Pulmonary artery endothelial cell (primary cell): ENCODE measurements at places on chromosomes 6 and 20. TPM values are rescaled to one million over a fixed set of nuclear protein-coding genes. Genes with fewer than 3 reads are reported as not detected.

The BPIFA2 gene
- not detected in 2 replicates for total RNA-seq

The MMS22L gene
- total RNA-seq = 15.7 and 26.8 TPM in 2 replicates

- no peak for DNase-seq
These were observed 32.2 kb downstream of the KCNB1 start for GRCh38 chr20:49450281-49450721.

The PDE7B gene
- 42.5 and 48.0 TPM in 2 replicates for total RNA-seq

GRCh38 chr6:6912817-6913744 is 194.7 kb upstream of the RREB1 start:
- no peak for DNase-seq

DNA sequence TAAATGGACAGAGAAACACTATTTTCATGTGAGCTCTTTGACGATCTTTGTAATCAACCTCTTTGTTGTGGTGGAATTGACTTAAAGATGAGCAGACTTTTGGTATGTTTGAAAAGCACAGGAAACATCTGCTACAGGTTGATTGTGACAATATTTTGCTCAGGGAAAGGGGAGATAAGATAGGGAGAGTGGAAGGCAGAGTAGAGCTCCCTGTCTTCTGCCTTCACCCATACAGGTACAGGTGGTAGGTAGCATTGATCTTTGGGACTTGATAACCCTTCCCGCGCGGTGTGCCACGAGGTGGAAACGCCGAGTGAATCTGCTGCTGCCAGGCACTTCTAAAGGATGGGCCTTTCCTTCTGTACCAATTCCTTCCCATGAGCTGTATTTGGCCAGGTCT is 183.6 kb downstream of the UTRN start:
- no peak for DNase-seq

The SAMD3 gene
- total RNA-seq = not detected in 2 replicates

The ALDH5A1 gene
- 0.33 and 0.53 TPM in 2 replicates for total RNA-seq

GRCh38 chr20:19966840-19967239 is 50.3 kb upstream of the NAA20 start:
- DNase-seq = no peak

DNA sequence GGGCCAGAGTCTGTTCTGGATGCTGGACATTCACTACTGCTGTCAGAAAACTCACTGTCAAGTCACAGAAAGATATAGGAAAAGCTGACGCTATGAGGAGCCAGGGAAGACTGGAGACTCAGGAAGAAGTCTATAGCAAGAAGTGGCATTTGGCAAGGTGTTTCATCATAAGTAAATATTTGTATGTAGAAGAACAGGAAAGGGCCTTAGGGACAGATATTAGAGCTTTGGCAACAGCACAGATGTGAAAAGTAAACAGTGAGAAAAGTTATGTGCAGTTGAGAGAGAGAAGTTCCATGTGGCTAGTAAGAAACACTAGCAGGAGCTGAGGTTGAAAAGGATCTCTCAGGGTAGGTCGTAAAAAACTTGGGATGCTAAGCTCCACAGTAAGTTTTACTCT is 868.9 kb downstream of the PHF3 start:
- DNase-seq = no peak

The KIF13A gene
- total RNA-seq = 71.7 and 88.5 TPM in 2 replicates

GRCh38 chr6:138250513-138251247 is 32.4 kb upstream of the PBOV1 start:
- DNase-seq = peak; percentile 84

The MROH8 gene
- total RNA-seq = 0.28 and 0.86 TPM in 2 replicates

GRCh38 chr6:157980288-157981131 is 1.2 kb upstream of the SYNJ2 start:
- no peak for DNase-seq

GRCh38 chr6:5695260-5696245 is 311.2 kb downstream of the NRN1 start:
- no peak for DNase-seq

GRCh38 chr6:106469882-106470281 is 109.4 kb downstream of the CRYBG1 start:
- DNase-seq = no peak

The HLA-DQA1 gene
- not detected in 2 replicates for total RNA-seq

- DNase-seq = no peak
These were observed 183.0 kb upstream of the QKI start for GRCh38 chr6:163231356-163232014.

DNA sequence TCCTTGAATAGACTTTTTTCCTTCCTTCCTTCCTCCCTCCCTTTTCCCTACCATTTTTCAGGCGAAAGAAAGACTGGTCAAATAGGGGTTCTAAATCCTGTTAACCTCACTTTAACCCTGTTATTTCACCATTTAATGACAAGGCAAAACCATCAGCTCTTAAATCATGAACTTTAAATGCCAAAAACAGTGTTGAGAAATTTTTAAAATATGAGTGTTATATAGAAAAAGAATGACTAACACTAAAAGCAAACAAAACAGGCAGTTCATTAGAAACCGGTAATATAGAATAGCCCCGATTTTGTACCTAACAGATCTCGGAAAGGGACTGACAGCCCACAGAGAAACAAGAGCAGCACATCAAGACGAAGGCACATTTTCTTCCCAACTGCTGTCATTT is 57.4 kb upstream of the CEP85L start:
- no peak for DNase-seq

DNA sequence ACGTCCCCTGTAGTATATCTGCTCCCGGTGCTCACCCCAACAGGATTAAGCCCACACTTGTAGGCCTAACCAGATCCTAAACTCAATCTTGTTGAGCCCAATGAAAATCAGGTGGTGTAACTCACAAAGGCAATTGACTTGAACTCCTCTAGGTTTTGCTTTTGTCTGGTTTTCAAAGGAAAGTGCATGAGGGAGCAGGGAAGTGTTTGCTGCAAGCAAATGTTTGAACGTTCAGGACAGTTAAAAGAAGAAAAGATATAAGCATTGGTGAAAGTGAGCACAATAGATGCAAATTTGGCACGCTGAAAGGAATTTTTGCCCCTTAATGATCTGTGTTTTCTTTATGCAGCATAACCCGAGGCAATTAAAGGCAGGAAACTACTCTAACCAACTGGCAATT is 212.6 kb downstream of the PLCB1 start:
- DNase-seq = no peak

DNA sequence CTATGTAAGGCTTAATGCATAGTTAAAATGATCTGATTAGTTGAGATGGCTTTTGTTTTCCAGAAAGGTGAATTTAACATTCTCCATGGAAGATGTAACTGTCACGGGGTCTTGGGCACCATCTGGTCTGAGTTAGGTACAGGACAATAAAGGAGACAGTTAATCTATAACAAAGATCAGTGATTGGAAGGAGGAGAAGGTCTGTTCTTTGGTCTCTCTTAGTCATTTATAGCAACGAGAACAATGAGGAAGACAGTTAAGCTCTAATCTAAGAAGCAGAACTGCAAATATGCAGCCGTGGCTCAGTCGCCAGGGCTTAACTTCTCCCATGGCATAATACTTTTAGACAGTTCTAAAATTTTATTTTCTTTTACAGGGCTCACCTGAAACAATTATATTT is 405.5 kb upstream of the SULF2 start:
- DNase-seq = no peak

The DDX43 gene
- 0.14 and 0.33 TPM in 2 replicates for total RNA-seq

The BMP5 gene
- total RNA-seq = 0.11 TPM in 1 of 2 replicates, not detected in the other

- DNase-seq = no peak
These were observed 34.5 kb downstream of the BMP7 start for GRCh38 chr20:57231951-57232428.

- DNase-seq = no peak
These were observed 40.8 kb downstream of the KCNK17 start for GRCh38 chr6:39273406-39273821.

The ARFRP1 gene
- 37.7 and 49.0 TPM in 2 replicates for total RNA-seq

The GNAS-AS1 gene
- total RNA-seq = 0.07 and 0.11 TPM in 2 replicates

DNA sequence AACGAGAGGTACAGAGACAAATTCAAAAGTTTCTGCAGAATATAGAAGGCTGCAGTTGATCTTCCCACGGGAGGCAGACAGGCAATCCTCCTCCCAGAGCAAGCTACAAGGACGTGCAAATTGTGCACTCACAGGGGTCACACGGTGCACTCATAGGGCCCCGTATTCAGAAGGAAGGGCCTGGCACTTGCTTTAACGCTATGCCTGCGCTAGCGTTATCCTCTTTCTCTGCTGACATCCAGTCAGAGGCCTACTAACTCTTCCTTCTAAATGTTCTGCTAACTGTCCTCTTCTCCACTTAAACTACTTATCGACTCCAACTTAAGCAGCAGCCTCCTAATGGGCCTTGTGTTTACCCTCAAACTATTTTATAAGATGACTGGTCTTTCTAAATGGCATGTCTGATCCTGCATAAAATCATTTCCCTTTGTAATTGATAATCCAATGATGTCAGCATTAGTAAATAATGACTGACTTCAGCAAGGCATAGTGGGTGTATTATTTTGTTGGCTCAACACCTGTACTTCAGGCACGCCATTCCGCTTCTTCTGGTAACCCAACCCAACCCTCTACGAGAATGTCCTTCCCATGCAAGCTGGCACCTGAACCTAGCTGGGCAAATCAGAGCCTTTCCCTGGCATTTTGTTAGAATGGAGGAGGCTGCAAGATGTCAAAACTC is 2.2 kb downstream of the IFNGR1 start:
- DNase-seq = no peak

The MYL9 gene
- 1.3 and 2.0 TPM in 2 replicates for total RNA-seq

The TMEM74B gene
- 0.07 TPM in 1 of 2 replicates, not detected in the other for total RNA-seq

- DNase-seq = no peak
These were observed 377.6 kb upstream of the CITED2 start for GRCh38 chr6:139752086-139752485.

The ZMYND8 gene
- 19.9 and 21.6 TPM in 2 replicates for total RNA-seq

The POU5F1 gene
- total RNA-seq = 0.56 and 1.6 TPM in 2 replicates

The PPP1R16B gene
- 118 and 144 TPM in 2 replicates for total RNA-seq

DNA sequence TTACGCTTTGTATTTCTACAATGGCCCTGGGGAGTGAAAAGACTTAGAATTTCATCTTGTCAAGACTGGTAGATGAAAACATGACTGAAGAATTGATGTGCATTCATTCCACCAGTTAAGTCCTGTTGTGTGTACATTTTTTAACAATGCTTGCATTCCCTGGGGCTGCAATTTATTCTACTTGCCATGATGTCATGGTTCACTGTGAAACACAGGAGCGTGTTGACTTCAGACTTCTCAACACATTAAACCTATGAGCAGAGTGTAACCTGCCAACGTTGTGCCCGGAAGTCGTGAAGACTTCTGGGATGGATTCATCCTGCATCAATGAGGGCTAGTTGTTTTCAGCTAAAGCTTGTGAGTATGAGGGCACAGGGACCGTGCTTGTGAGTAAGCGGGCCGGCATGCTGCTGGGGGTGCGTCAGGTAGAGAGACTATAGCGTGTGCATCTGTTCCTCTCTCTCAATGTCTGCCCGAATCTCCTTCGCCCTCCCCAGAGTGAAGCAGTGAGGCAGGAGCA is 26.3 kb upstream of the RIMS4 start:
- no peak for DNase-seq

DNA sequence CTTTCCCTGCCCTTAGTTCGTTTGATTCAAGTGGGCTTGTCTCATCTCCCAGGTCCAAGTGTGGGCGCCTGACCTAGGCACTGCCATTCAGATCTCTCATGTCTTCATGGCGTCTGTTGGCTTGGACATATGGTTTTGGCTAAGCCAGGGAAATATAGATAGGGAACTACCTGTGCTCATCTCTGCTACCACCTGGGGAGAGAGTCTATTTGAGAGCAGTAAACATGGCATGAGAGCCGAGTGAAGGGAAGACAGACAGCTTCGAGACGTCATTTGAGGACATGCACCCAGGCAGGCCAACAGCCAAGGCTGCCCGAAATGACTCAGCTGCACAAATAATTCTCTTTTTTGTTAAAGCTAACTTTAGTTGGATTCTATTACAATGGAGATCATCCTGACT is 370.7 kb upstream of the AGPAT4 start:
- DNase-seq = no peak

The MRAP2 gene
- 4.4 and 13.3 TPM in 2 replicates for total RNA-seq

The RRBP1 gene
- total RNA-seq = 102 and 132 TPM in 2 replicates

The DLK2 gene
- total RNA-seq = 0.13 and 0.25 TPM in 2 replicates

The EBF4 gene
- total RNA-seq = 1.8 and 2.0 TPM in 2 replicates

DNA sequence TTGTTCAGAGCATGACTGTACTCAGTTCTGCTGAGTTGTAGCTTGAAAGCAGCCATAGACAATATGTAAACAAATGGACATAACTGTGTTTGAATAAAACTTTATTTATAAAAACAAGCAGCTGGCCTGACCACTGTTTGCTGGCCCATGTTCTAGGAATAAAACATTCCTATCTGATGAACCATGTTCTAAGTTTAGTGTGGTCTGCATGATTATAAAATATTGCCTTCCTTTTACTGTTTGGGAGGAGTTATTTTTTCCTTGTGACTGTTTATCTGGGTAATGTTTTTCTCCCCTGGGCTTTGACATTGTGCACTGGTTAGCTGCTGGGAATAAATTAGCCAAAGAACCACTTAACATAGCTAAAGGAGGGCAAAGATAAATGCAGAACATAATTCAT is 55.1 kb downstream of the CDS2 start:
- no peak for DNase-seq

The HLA-DOB gene
- 0.49 TPM in 1 of 2 replicates, not detected in the other for total RNA-seq

The E2F3 gene
- total RNA-seq = 4.7 and 5.7 TPM in 2 replicates

GRCh38 chr6:43096451-43097097 is 20.5 kb downstream of the PTK7 start:
- no peak for DNase-seq

DNA sequence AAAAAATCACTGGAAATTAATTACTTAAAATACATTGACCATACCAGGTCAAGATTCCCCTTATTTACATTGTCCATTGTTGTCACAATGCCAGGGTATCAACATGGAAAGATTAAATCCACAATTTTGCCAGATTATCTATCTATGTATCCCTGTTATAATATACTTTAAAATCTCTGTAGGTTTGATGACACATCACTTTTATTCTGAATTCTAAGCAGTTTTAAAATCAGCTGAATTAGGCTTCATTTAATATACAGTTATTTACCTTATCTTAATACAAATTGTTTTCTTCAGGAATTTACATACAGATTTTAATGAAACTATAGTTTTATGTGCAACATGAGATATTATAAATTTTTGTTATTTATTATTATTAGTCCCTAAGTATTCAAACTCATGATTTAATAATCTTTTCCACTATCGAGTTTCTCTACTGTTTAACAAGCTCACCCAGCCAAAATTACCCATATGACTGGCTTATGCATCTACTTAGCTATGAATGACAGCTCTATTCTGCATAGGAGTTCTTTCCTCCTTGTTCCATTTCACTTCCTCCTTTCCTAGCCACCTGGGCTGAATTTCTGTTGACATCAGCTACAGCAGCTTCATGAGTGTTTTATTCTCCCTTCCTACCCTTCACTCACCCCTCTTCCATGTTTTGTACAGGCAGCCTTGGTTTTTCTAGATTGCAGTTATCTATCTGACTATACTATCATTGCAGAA is 654.2 kb upstream of the MAP3K7 start:
- no peak for DNase-seq

DNA sequence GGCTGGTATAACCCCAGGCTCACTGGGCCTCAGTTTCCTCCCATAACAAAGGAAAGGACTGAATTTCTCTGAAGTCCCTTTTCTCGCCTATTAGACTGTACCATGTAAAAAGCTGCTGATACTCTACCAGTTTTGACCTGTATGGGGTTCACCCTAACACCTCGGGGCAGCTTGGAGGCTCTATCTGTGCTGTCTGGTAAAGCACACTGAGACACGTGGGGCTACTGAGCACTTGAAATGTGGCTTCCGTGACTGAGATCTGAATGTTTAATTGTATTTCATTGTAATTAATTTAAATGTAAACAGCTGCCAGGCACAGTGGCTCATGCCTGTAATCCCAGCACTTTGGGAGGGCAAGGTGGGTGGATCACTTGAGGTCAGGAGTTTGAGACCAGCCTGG is 24.0 kb downstream of the BMP7 start:
- DNase-seq = no peak

The MYBL2 gene
- total RNA-seq = 26.6 and 41.9 TPM in 2 replicates

- DNase-seq = no peak
These were observed 217.0 kb upstream of the CST7 start for GRCh38 chr20:24732076-24732475.
